ENCODE measurements at places on chromosomes 7 and 10.

DNA sequence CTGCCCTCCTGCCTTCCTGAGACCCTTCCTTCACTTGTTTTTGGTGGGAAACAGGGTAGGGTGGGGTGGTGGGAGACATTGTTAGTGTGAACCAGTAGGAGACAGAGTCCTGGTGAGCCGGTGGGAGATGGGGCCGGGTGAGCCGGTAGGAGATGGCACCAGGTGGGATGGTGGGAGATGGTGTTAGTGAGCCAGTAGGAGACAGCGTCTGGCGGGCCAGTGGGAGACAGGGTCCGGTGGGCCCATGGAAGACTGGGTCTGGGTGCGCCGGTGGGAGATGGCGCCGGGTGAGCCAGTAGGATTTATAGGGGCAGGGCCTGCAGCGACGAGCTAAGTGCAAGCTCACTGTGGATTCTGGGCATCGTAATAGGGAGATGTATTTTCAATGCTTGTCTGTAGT lies 116.8 kb downstream of the TRRAP start:
- no peak for DNase-seq

DNA sequence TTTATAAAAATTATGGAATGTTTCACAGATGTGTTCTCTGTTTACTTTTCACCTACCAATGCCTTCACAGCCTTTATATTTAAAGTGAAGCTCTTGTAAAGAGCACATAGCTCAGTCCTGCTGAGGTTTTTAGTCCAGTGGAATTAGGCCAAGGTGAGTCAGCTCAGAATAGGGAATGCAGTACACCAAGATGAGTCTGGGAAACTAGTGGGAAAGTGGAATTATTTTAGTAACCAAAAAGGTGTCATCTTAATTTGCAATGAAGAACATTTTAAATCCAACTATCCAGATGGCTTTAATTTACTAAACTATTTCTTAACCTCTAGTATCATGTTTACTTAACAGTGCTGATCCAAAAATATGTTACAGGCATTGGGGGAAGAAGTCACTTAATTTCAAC lies 236.3 kb upstream of the CTBP2 start:
- no peak for DNase-seq

DNA sequence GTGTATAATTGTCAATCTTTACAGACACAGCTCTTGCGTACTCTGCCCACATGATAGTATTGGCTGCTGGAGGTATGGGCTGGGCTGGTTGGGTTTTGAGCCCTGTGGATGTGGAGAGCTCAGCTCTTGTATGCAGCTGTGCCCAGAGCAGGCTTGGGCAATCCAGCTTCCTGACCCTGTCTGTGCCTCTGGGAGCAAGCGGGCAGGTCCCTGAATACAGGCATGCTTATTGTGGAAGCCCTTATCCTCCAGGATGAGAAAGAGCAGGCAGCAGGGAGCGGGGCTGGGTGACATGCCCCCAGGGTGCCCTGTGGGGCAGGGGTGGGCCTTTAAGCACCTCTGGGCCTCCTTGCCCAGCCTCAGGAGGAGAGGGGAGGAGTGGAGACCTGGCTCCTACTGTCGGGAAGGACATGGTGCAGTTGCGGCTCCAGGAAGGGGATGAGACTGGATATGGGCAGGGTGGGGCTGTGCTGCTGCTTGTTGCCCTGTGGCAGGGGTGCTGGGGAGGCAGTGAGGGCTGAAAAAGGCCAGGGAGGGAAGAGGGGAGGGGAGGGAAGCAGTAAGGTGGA lies 32.7 kb upstream of the SH2D4B start:
- no peak for DNase-seq

DNA sequence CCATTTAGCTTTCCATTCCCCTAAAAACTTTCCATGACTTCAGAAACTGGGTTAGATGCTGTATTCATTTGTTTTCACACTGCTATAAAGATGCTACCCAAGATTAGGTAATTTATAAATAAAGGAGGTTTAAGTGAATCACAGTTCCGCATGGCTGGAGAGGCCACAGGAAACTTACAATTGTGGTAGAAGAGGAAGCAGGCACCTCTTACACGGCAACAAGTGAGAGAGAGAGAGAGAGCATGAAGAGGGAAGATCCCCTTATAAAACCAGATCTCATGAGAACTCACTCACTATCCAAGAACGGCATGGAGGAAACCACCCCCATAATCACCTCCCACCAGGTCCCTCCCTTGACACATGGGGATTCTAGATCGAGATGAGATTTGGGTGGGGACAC lies 336.8 kb downstream of the TFEC start:
- DNase-seq, result no peak

DNA sequence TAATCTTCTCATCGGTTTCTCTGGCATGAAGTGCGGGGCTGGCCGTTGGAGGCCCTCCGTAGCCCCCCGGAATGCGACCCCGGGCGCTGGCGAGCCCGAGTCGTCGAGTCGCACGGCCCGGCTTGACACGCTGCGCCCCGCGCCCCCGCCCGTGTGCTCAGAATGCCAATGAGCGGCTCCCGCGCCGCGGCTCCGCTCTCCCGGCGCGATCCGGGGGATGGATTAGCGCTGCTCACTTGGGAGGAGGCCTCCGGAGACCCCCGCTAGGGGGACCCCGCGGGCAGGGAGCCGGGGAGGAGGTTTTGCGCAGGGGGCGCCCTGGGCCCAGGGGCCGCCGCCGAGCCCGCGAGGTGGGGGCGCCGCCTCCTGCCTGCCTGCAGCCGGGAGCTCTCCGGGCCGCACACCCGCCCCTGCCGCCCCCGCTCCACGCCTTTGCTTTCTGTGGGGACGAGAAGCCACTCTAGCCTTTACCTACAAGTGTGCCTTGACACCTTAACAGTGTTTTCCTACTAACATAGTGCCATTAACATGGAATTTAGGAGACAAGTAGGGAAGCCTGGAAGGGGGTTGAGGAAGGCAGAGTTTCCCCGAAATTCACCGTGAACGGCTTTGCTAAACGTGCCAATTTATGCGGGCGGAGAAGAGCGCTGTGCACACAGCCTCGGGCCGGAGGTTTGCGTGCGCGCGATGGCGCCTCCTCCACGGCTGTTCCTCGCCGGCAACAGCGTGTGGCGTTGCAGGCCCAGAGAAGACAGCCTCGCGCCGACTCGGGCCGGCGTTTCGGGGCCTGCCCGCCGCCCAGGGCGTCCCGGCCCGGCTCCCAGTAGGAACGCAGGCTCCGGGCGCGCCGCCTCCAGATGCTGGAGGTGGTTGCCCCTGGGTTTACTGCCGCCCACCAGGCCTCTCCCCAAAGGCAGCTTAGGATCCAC lies 7.1 kb downstream of the SHH start:
- peak; percentile 41 for DNase-seq

- no peak for DNase-seq
Observed at GRCh38 chr7:112069879-112070321, 136.3 kb downstream of the DOCK4 start.

DNA sequence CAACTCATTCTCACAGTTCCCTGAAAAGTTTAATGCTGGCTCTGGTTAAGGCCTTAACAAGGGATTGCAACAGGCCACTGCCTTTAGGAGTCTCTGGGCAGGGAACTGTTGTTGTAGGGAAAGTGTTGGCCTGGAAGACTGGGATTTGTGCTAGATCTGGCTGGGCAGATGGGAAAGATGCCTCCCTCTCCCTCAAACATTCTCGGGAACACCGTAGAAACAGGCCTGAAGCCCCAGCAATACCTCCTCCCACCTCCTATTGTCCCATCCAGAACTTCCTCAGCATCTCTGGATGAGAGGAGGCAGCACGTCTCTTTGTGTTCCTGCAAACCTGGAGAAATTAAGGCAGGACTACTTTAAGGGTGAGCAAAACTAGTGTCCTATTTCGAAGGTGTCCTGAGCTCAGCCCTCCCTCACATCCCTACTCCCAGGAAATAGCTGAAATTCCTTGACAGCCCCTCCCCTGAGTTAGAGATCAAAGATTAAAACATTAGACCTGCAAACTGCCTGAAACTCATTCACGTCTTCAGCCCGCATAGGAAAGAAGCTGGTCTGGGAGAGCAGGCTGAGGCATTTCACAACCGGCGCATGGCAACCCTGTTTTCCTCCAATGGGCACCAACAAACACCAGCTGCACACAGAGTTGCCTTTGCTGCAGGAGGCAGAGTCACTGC lies 10.9 kb upstream of the MAP3K8 start:
- DNase-seq, result no peak

DNA sequence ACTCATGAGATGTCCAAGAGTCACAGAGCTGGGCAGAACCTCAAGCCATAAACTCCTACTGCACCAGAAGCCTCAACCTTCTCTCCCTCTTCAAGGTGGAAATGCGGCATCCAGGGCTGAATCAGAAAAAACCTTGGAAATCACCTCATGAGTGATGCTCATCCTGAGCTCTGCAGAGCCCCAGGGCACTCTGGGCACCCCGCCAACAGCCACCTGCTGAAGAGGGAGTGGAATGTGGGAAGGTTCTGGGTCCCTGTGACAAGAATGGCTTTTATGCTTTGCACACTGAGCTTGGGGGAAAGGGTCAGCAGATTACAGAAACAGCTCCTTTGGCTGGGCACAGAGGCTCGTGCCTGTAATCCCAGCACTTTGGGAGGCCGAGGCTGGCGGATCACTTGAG lies 18.8 kb downstream of the NUDT1 start:
- DNase-seq, result no peak

- DNase-seq, result peak; percentile 48
Observed at GRCh38 chr7:158587162-158588084, at the start of gene PTPRN2. TSS of gene PTPRN2 (minus strand) at chr7:158587823.

DNA sequence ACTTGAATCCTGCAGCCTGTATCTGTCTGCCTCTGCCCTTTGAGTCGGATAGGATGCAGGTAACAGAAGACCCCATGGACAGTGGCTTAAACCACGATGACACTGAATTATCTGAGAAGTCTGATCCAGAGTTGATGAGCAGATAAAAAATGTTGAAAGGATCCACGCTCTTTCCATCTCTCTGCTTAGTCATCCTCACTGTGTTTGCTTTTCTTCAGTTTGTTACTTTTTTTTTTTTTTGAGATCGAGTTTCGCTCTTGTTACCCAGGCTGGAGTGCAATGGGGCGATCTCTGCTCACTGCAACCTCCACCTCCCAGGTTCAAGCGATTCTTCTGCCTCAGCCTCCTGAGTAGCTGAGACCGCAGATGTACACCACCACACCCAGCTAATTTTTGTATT lies 36.9 kb upstream of the GOLGA7B start:
- no peak for DNase-seq

- DNase-seq, result no peak
Observed at GRCh38 chr7:31028417-31028992, 23.6 kb upstream of the ADCYAP1R1 start.

- no peak for DNase-seq
Observed at GRCh38 chr7:154167051-154167450, 114.9 kb downstream of the DPP6 start.

DNA sequence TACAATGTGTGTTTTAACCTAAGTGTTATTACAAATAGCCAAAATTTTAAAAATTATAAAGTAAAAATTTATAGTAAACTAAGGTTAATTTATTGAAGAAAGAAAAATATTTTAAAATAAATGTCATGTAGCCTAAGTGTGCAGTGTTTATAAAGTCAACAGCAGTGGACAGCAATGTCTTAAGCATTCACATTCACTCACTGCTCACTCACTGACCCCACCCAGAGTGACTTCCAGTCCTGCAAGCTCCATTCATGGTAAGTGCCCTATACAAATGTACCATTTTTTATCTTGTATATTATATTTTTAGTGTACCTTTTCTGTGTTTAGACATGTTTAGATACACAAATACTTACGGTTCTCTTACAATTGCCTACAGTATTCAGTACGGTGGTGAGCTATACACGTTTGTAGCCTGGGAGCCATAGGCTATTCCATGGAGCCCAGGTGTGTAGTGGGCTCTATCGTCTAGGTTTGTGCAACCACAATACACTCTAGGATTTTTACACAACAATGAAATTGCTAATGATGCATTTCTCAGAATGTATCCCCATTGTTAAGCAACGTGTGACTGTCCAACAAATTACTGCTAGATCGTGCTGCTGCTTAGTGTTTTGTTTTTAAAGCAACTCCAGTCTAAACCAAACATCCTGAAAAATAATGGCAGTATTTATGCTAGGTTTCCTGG lies 108.9 kb upstream of the NAMPT start:
- DNase-seq, result no peak

- DNase-seq, result no peak
Observed at GRCh38 chr7:107039199-107039900, 5.2 kb upstream of the PRKAR2B start.

DNA sequence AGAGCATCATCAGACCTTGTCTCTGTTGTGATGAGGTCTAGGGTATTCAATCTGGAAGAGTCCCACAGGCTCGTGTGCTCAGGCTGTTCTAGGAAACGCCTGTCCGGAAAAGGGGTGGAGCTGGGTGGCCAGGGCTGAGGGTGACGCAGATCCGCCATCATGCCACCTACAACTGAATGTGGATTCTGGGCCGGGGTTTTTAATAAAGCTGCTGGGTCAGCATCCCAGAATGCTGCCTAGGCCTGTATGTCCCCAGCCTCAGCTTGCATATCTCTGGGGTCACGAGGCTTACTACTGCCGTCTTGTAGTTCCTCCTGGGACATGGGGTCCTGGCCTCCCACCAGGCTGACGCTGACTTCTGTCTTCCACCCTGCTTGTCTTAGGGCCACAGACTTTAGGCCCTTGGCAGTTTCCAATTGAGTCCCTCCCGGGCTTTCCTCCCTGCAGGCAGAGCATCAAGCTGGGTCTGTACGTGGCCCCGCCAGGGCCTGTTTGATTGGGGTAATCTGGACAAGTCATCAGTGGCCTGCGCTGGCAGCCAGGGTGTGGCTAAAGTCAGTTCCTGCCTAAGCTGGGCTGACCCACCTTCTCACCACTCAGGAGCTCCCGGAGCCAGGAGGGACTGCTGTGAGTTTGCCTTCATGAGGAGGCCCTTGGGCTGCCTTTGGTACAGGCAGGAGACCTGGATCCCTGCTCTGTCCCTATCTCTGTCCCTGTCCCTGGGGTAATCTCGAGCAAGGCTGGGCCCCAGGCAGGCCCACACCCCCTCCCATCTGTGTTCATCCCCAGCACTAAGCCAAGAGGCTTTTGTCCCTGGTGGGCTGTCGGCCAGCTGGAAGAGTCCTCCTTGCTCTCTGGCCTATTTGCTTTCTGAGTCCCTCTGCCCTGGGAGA lies 79.9 kb downstream of the ZMIZ1 start:
- no peak for DNase-seq

All from CD4-positive, alpha-beta T cell treated with Interleukin-10 for 1 hour (primary cell).